ENCODE measurements at places on chromosomes 4 and X. TPM values are rescaled to one million over a fixed set of nuclear protein-coding genes. Genes with fewer than 3 reads are reported as not detected.

DNA sequence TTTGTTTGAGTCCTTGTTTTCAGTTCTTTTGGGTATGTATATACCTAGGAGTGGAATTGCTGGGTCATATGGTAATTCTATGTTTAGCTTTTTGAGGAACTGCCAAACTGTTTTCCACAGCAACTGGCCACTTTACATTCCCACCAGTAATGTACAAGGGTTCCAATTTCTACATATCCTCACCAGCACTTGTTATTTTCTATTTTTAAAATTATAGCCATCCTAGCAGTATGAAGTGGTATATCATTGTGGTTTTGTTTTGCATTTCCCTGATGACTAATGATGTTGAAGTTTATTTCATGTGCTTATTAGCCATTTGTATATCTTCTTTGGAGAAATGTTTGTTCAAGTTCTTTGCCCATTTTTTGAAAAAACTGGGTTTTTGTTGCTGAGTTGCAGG lies 39.6 kb downstream of the TMEM164 start:
- DNase-seq: no peak

DNA sequence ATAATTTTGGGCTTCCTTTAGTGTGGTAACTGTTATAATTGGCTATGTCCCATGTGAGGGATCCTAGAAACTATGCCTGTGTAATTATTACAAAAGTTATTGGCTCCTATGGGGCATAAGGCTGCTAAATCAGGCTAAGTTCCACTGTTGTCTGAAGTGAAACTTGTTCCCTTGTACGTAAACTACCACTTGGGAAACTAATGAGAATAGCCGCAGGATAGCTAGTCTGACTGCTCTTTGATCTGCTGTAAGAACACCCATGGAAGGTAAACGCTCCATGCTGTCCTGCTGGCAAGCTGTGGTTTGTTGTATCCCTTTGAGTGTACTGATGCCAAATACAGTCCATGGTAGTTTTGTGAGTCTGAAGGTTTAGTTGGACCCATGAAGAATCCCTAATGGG lies 9.3 kb upstream of the MAOA start:
- no peak for DNase-seq

- no peak for DNase-seq
These were observed 119.2 kb upstream of the PJA1 start for GRCh38 chrX:69284491-69284890.

The ZBTB33 gene
- polyA plus RNA-seq: 4.7 TPM

- no peak for DNase-seq
These were observed 36.1 kb upstream of the DOCK11 start for GRCh38 chrX:118459494-118459893.

DNA sequence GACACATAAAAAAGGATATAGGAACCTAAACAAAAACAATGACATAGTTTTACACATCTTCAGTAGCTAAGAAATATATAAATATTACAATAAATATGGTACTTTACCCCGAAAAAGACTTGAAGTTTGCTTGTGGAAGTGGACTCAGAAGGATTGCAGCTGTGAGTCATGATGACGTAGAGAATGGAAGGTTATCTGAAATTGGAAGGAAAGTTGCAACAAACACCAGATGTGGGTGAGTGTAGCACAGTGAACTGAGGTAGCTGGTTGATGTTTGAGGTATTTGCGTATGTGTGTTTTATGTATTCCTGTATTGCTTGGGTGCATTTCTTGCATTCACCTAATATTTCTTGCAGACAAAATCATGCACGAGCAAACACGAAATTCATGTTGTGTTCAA lies 113.0 kb downstream of the ARX start:
- DNase-seq: no peak

The GPRIN3 gene
- polyA plus RNA-seq: 1.6 TPM

DNA sequence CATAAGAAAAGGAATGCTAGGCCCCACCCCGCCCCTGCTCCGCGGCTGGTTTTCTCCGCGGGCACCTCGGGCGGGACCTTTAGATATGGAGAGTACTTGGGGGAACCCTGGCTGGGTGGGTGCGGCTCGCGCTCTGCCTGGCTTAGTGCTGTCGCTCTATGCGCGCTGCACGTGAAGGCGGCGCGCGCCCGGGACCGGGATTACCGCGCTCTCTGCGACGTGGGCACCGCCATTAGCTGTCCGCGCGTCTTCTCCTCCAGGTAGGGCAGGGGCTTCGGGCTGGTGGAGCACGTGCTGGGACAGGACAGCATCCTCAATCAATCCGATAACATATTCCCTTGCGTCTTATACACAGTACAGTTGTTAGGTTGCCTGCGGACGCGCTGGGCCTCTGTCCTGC lies 56.0 kb downstream of the MAGEB10 start:
- peak; percentile 67 for DNase-seq

DNA sequence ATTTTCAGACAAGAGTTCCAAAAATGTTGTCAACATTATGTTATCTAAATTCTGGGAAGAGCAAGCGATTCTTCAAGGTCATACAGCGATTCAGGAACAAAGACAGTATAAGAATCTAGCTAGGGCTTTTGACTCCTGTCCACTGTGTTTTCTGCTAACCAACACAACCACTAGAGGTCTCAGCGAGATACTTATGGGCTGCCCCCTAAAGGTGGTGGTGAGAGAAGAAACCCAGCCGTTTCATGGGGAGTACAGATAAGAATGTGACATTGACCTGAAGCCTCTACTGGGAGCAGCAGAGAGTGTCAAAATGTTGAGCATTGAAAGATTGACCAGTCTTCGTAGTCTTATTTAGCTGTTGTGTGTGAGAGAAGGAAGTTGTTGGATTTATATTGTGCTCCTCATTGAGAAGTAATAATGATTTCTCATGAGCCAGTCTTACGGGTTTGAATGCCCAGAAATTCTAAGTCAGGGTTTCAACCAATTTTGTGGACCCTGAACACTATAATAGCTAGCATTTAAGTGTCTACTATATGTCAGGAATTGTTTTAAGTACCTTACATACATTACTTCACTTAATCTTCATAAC lies 168.3 kb downstream of the SPRY1 start:
- DNase-seq: no peak

The STK26 gene
- 18.6 TPM for polyA plus RNA-seq

GRCh38 chr4:73224886-73225285 lies 33.7 kb downstream of the ANKRD17 start:
- no peak for DNase-seq

GRCh38 chrX:115624916-115625315 lies 63.9 kb downstream of the PLS3 start:
- DNase-seq: no peak

- no peak for DNase-seq
These were observed 54.2 kb downstream of the SUPT20HL2 start for GRCh38 chrX:24259544-24260240.

DNA sequence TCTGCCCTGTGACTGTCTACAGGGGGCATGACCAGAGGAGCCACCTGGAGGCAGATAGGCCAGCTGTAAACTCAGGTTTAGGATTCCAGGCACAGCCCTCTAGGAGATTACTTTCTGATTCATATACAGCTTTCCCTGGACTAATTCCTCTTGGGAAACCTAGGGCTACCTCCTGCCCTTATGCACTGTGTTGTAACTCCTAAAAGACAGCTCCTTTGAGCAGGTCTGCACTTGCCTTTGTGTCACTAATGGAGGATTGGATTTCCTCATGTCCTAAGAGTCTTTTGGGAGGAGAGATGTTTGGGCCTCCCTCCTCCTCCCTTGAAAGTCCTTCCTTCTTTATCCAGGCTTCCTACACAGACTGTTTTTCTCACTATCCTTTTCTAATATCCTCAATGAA lies 202.0 kb downstream of the PCDH19 start:
- no peak for DNase-seq

The SPRY1 gene
- polyA plus RNA-seq: 7.2 TPM

Data from spleen (tissue), 13 donors.